ENCODE measurements at places on chromosomes 2 and 18.

GRCh38 chr2:48048476-48049171 lies 142.3 kb upstream of the FBXO11 start:
- DNase-seq = no peak

GRCh38 chr2:119702203-119702917 lies 23.4 kb downstream of the TMEM177 start:
- no peak for DNase-seq

DNA sequence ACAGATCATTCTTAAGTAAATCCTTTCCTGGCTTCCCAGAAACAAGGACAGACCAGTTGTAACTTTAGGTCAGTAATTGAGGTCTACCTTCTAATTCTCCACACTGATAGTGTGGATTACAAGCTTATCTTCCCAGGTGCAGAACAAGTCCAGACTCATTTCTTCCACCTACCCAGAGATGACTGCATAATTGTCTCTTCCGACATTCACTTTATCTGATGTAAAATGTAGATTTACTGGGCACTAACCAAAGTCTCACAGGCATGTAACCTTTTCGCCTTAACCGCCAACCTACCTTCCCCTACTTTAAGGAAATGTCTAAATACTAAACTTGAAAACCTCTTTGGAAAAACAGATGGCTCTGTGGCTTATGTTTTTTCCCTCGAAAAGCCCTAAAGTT lies 96.2 kb downstream of the NCK2 start:
- no peak for DNase-seq

GRCh38 chr2:43810452-43810851 lies 28.2 kb downstream of the ABCG5 start:
- no peak for DNase-seq

- no peak for DNase-seq
Observed at GRCh38 chr18:70411307-70411706, 122.5 kb downstream of the SOCS6 start.

DNA sequence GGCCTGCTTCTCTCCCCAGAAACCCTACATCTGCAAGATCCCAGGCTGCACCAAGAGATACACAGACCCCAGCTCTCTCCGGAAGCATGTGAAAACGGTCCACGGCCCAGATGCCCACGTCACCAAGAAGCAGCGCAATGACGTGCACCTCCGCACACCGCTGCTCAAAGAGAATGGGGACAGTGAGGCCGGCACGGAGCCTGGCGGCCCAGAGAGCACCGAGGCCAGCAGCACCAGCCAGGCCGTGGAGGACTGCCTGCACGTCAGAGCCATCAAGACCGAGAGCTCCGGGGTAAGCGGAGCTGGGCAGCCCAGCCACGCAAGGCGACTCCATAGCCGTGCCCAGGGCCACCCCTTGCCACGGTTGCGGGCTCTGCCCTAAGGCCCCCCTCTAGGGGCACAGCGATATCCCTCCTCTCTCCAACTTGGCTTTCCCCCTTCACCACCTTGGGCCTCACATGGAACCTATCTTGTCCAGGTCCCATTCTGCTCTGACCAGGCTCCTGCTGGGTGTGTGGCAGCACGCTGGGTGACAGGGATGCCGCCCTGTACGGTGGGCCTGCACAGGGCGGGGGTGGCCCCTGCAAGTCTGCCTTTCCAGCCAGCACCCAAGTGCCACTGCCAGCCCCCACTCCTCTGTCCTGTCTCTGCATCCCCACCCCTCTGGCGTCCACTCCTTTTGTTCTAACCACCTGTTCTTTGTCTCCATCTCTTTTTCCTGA lies 248.9 kb downstream of the GLI2 start:
- DNase-seq = no peak

GRCh38 chr2:134155134-134155533 lies 98.7 kb upstream of the MGAT5 start:
- DNase-seq = no peak

DNA sequence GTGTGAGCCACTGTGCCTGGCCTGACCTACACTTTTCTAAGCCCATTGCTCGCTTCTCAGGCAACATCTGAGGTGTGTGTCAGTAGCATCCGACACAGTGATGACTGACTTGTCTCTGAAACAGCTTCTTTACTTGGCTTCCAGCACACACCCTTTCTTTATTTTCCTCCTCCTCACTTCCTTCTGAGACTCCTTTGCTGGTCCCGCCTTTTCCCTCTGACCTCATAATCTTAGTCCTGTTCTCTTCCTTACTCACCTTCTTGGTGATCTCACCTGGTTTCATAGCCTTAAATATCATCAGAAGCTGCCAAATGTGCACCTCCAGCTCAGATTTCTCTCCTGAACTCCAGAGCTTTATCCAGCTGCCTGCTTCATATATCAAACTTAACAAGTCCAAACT lies 66.6 kb upstream of the PELI1 start:
- DNase-seq = no peak

Measured in fibroblast of lung (primary cell).